ENCODE measurements at places on chromosomes 1 and 21. TPM values are rescaled to one million over a fixed set of nuclear protein-coding genes. Genes with fewer than 3 reads are reported as not detected.

Gene TENT5C
- total RNA-seq = 0.19 TPM

Gene CAPN9
- total RNA-seq = not detected

Gene PCSK9
- total RNA-seq = 125 TPM

Gene RPE65
- total RNA-seq = not detected

Gene C1orf74
- total RNA-seq = 13.6 TPM
